ENCODE measurements at places on chromosomes 11 and 22.
A peak's percentile ranks its signal among the peaks of the same experiment; 100 is the strongest.

DNA sequence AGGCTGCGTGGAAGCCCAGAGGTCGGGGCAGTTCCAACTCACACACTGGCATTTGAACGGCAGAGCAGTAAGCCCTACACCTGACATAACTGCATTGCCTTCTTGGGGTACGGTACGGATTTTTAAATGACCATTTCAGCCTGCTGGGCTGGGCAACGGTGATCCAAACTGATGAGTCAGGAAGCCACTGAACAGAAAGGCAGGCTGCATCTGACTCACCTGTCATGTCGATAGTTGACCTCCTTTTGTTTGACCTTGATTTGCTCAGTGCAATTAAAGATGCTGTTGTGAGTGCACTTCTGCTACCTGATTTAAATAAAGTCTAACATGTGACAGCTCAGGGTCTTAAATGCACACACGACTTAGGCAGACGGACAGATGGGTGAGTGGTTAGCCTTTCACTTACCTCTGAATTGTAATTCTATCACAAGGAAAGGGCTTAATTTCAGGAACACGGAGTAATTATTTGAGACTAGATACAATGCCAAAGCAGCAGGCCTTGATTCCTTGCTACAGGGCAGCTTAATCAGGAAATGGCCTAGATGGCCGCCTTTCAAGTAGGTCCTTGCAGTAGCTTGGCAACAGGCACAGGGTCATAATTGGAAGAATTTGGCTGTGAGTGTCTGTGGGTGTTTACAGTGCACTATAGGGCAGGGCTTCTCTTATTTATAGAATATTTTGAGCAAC, 52.2 kb downstream of the BMAL1 start:
- DNase-seq: no peak
- no peak overlapping the region for H3K4me3 ChIP-seq
- no peaks in the 10 kb centered on the region for H3K36me3 ChIP-seq

DNA sequence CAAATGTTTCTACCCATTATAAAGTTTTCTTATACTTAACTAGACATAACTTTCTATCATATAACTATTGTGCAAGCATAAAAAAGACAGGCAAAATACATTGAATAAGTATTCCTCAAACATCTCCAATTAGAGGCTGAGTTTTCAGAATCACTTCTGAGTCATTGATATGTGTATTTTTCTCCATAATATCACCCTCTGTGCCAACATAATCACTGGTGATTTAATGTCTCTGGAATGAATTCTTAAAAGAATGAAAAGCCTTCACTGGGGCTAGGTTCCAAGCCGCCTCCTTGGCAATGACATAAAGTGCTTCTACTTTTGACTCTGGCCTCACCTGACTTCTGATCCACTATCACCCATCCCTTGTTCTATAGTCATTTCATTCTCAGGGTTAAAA, 197.0 kb upstream of the E2F8 start:
- H3K27ac ChIP-seq: no peak overlapping the region
- peaks cover 1% of the 10 kb centered on the region for H3K27me3 ChIP-seq
- H3K36me3 ChIP-seq: no peaks in the 10 kb centered on the region
- H3K4me1 ChIP-seq: no peaks in the 10 kb centered on the region
- no peak overlapping the region for H3K4me3 ChIP-seq

DNA sequence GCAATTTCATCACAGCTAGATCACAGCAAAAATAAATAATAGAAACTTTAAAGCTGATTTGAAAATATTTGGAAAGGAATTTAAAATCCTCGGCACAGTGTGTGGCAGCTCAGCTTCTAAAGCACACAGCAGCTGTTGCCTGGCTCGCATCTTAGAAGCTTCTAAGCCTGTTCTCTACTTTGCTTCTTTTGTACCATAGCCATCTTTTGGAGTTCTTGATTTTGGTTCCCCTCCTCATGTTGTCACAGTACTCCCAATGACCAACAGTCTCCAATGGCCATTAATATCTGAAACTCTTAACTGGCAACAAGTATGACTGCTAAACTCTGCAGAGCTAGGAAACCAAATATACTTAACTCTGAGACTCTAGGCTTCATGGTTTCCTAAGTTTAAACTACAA, 28.8 kb downstream of the CHKA start:
- DNase-seq: no peak
- peak overlapping the region; percentile 90 for H3K27ac ChIP-seq
- peaks cover 46% of the 10 kb centered on the region for H3K4me1 ChIP-seq
- H3K36me3 ChIP-seq: peaks cover 12% of the 10 kb centered on the region
- no peak overlapping the region for H3K4me3 ChIP-seq

GRCh38 chr11:9826390-9826789, 162.5 kb downstream of the SWAP70 start:
- DNase-seq: no peak
- peaks cover 4% of the 10 kb centered on the region for H3K4me1 ChIP-seq
- no peaks in the 10 kb centered on the region for H3K36me3 ChIP-seq

- no peak for DNase-seq
- H3K27me3 ChIP-seq: peaks cover 4% of the 10 kb centered on the region
- H3K4me3 ChIP-seq: no peak overlapping the region
Observed at GRCh38 chr11:117428186-117428855, 100.7 kb downstream of the CEP164 start.

- H3K4me3 ChIP-seq: no peak overlapping the region
- DNase-seq: no peak
- peaks cover 26% of the 10 kb centered on the region for H3K27me3 ChIP-seq
- H3K4me1 ChIP-seq: no peaks in the 10 kb centered on the region
Observed at GRCh38 chr22:47290706-47291430, 528.4 kb downstream of the TBC1D22A start.

- no peaks in the 10 kb centered on the region for H3K27me3 ChIP-seq
- H3K36me3 ChIP-seq: no peaks in the 10 kb centered on the region
- H3K27ac ChIP-seq: no peak overlapping the region
- H3K4me1 ChIP-seq: no peaks in the 10 kb centered on the region
- no peak for DNase-seq
Observed at GRCh38 chr11:108693852-108694251, 29.0 kb downstream of the DDX10 start.

GRCh38 chr11:46050003-46050461, 71.2 kb downstream of the PHF21A start:
- H3K36me3 ChIP-seq: no peaks in the 10 kb centered on the region
- peak; percentile 4 for DNase-seq
- H3K4me3 ChIP-seq: no peak overlapping the region
- no peak overlapping the region for H3K27ac ChIP-seq
- H3K4me1 ChIP-seq: peaks cover 13% of the 10 kb centered on the region

GRCh38 chr11:61173456-61173855, 12.2 kb upstream of the VPS37C start:
- H3K4me1 ChIP-seq: peaks cover 11% of the 10 kb centered on the region
- no peak overlapping the region for H3K4me3 ChIP-seq
- H3K27me3 ChIP-seq: peaks cover 6% of the 10 kb centered on the region
- peaks cover 4% of the 10 kb centered on the region for H3K36me3 ChIP-seq
- no peak for DNase-seq
- H3K27ac ChIP-seq: no peak overlapping the region

DNA sequence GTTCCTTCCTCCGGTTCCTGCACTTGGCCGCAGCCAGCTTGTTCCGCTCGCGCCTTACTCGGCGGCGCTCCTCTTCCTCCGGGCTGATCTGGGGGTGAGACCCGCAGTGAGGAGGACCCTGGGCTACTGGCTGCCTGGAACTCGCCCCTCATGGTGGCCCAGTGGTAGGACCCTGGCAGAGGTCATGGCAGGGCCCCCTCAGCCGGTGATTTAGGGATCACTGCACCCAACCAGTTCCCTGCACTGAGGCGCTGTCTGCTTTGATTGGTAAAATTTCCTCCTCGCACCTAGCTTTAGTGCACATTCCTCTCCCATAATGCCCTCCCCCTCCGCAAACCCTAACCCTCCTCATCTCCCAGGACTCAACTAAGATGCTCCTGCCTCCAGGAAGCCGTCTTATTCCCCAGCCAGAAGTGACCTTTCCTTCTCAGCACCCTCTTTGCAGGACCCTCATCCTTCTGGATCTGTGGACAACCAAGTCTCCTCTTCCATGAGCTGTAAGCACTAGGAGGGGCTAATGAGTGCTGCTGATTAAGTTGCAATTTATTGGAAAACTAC, 3.6 kb downstream of the CCDC85B start:
- DNase-seq: no peak
- H3K27ac ChIP-seq: peak overlapping the region; percentile 31
- no peak overlapping the region for H3K4me3 ChIP-seq
- peaks cover 37% of the 10 kb centered on the region for H3K4me1 ChIP-seq

DNA sequence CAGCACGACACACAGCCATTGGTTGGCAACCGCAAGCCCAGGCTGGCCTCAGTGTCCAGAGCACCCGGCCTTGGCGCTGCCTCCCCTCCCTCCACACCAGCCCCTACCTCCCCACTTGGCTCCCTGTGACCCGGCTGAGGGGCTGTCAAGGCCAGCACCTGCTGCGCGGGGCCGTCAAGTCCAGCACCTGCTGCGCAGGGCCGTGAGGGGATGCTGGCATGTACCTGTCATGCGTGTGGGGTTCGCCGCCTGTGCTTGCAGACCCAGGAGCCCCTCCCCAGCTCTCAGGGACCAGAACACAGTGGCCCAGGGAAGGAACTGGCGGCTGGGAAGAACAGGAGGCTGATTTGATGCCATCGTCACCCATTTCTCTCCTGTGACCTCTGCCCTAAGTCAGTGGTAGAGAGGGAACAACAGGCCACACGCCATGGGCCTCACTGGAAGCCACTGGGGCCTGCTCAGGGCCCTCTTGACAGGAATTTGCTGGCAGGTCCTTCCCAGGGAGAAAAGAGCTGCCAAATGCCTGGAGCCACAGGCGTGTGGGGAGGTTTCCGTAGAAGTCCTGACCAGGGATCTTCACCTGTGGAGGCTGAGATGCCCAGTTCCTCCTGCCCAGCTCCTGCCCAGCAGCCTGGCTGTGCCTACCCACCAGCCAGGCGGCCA, 37.6 kb downstream of the TBX1 start:
- H3K4me1 ChIP-seq: no peaks in the 10 kb centered on the region
- no peak overlapping the region for H3K4me3 ChIP-seq
- DNase-seq: no peak
- H3K27ac ChIP-seq: no peak overlapping the region

- H3K36me3 ChIP-seq: peaks cover 17% of the 10 kb centered on the region
- peaks cover 22% of the 10 kb centered on the region for H3K27me3 ChIP-seq
- no peak for DNase-seq
- H3K4me1 ChIP-seq: peaks cover 15% of the 10 kb centered on the region
- H3K4me3 ChIP-seq: no peak within 1 kb of the TSS
- H3K27ac ChIP-seq: no peak within 1 kb of the TSS
Observed at GRCh38 chr11:118527109-118527508, at the start of gene TTC36. TSS of gene TTC36 (plus strand) at chr11:118527474. CDS start at chr11:118527495, 21 bp downstream.

- H3K4me3 ChIP-seq: no peak overlapping the region
- peaks cover 25% of the 10 kb centered on the region for H3K4me1 ChIP-seq
- no peak overlapping the region for H3K27ac ChIP-seq
- no peaks in the 10 kb centered on the region for H3K36me3 ChIP-seq
- H3K27me3 ChIP-seq: peaks cover 15% of the 10 kb centered on the region
Observed at GRCh38 chr11:8036002-8036802, 44.8 kb upstream of the TUB start.

- no peaks in the 10 kb centered on the region for H3K27me3 ChIP-seq
- DNase-seq: peak; percentile 88
- no peaks in the 10 kb centered on the region for H3K4me1 ChIP-seq
- no peak overlapping the region for H3K4me3 ChIP-seq
- H3K27ac ChIP-seq: no peak overlapping the region
Observed at GRCh38 chr11:117843666-117844484, 19.3 kb upstream of the FXYD2 start.

GRCh38 chr11:67371189-67371910, 2.0 kb downstream of the CLCF1 start:
- no peak overlapping the region for H3K27ac ChIP-seq
- peak; percentile 53 for DNase-seq
- H3K4me1 ChIP-seq: peaks cover 45% of the 10 kb centered on the region
- H3K4me3 ChIP-seq: peak overlapping the region; percentile 92

DNA sequence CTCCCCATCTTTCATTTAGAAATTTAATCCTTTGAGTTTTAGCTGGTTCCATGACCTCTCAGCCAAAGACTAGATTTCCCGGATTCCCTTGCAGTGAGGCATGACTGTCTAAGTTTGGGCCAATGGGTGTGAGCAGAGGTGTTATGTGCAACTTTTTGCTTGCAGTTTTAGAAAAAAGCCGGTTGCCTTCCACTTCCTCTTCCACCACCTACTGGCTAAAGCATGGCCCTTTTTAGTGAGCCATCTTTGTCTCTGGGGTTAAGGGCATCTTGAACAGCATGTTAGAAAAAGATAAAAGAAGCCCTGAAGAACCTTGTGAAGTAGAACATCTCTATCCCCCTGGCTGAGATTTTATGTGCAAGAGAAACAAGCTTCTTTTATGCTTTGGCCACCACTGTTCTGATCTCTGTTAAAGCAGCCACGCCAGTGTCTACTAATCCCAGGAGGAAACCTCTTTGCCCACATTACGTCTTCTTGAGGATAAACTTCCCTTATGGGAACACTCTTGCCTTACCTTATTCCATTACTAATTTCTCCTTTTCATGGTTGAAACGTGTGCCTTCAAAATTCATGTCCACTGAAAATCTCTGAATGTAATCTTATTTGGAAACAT, 279.9 kb downstream of the TENM4 start:
- no peak overlapping the region for H3K4me3 ChIP-seq
- H3K27ac ChIP-seq: no peak overlapping the region
- no peaks in the 10 kb centered on the region for H3K36me3 ChIP-seq
- DNase-seq: no peak
- no peaks in the 10 kb centered on the region for H3K4me1 ChIP-seq

DNA sequence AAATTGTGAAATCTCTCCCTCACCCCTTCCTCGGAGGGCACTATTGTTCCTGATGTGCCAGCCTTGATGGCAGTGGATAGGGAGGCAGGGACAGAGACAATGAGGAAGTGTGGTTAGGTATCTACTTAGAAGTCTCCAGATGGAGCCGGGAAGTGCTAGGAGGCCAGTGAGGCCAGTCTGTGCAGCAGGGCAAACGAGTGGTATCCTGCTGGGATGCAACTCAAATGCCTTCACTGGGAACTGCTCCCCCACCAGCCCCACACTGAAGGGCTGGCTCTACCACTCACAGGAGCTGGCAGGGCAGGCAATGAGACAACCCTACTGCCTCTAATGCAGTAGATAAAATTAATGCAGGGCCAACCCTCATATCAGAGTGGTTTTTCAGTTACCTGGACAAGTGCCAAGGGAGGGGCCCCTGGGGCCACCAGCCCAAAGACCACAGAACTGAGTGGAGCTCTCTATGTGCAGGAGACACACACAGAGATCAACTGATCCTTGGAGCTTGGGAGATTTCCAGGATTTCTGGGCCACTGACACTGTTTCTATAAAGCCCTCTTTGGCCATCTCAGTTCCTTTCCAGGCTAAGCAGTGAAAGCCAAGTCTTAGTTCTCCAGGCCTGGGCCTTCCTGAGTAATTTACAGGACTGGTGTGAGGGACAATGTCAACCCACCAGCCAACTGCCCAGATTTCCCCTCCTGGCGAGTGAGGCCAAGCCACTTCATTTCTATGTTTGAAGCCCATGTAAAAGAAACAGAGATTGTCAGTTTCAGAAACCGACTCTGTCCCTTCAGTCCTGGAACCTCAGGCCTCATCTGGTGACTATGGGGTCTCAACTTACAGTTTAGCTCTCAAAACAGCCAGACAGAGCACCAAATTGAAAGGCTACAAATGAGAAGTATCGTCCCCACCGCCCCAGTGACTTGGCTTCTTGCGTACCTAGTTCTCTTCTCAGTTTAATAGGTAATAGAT, 4.1 kb downstream of the MIF start:
- H3K4me3 ChIP-seq: no peak overlapping the region
- H3K36me3 ChIP-seq: peaks cover 10% of the 10 kb centered on the region
- no peak overlapping the region for H3K27ac ChIP-seq
- no peak for DNase-seq
- peaks cover 8% of the 10 kb centered on the region for H3K27me3 ChIP-seq
- peaks cover 5% of the 10 kb centered on the region for H3K4me1 ChIP-seq

Measured in endothelial cell (in vitro differentiated cells).